ENCODE measurements at places on chromosomes 16 and 17.

- DNase-seq: no peak
These were observed 93.6 kb upstream of the CIBAR2 start for GRCh38 chr16:85205747-85206471.

DNA sequence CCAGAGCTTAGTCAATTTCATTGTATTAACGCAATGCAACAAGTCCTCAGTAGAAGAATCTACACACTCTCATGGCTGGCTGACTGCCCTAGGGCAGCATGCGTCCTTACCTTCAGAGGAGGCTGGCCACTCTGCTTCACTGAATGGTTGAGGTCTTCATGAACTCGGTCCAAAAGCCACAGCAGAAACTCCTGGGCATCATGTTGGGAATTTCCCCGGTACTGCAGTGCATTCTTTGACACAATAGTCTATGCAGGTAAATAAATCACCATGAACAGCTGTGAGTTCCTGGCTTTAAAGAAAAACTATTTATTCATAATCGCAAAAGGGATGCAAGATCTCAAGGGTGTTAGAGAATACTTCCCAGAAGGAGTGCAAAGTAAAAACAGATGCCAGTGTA is 41.3 kb downstream of the USP31 start:
- DNase-seq: no peak

GRCh38 chr16:67989322-67990017 is 9.2 kb upstream of the DPEP3 start:
- no peak for DNase-seq

DNA sequence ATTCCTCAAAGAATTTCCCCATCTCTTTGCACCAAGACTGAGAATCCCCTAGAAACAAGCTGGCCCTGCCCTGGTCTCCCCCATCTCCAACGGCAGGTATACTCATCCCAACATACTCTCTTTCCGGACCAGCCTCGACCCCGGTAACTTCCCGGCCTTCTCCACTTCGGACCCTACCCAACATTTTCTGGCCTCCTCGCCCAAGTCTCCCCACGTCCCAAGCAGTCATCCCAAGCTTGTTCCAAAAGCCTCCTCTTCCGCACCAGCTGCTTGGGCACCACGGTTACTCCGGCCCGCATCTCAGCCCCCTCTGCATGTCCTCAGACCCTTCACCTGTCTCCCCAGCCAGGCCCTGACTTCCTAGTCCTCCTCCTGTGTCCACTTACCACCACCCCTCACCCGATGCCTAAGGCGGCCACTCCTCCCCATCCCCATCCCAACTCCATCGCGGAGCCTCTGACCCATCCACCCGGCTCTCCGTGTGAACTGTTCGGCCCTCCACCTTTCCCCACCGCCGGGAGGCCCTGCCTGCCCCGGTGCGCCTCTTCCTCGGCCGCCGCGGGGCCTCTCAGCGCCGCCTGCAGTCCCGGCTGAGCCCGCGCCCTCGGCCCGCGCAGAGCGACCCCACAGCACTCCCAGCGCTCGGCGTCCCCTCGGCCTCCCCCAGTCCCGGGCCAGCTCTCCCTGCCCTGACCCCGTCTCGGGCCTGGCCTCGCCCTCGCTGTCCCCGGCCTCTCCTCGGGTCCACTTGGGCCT is 994 bp downstream of the PITPNA start:
- no peak for DNase-seq

DNA sequence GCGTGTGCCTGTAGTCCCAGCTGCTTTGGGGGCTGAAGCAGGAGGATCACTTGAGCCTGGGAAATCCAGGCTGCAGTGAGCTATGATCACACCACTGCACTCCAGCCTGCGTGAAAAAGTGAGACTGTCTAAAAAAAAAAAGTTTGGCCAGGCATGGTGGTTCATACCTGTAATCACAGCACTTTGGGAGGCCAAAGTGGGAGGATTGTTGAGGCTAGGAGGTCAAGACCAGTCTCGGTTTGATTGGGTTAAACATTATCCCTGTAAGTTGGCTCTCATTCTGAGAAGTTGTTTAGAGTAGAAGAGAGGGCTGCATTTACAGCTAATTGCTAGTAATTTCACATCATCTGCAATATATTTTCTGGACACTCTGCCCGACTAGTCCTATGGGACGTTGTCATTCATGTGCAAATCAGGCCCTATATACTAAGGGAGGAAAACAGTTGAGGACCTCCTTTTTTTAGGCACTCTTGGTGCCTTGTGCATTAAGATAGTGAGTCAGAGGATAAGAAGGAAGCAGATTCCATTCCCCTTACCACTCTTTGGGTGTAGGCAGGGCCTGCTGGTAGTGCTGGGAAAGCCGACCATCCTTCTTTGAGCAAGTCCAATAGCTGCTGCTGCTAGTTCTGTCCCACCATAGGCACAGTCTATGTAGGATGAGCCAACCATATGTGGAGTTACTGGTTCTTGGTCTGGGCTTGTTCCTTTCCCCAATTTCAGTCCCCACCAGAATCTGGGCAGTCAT is 18.7 kb downstream of the HMOX2 start:
- DNase-seq: no peak

DNA sequence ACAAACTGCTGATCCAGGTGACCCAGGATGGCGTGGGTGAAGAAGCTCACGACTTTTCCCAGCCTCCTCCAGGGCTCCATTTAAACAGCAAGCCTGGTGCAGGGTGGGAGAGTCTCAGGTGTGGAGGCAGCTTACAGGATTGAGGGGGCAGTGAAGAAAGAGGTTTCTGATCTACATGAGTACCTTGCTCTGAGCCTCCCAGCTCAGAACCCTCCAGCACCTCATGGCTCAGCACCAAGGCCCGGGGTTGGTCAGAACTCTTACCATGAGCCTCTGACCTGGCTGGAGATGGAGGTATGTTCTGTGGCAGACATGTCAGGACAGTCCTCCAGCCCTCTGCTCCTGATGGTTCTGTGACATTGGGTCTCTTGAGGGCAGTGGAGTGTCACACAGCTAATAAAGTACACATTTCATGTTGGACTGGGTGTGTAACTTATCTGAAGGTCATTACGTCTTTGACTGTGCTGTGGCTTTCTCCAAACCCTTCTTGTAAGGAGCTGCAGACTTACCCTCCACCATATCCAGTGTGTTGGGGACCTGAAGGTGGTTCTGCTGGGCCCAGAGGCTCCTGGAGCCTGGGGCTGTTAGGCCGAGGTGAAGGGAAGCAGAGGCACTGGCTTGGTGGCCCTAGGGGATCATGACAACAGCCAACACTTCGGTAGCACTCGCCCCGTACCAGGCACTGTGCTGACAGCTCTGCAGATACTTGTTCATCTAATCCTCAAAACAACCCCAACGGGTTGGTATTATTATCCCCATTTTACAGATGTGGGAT is 3.8 kb upstream of the DCAF7 start:
- no peak for DNase-seq

All from stimulated activated CD4-positive, alpha-beta T cell treated with anti-CD3 and anti-CD28 coated beads, TNF-alpha, amount 100 ng/mL, for 24 hours (primary cell).